ENCODE measurements at places on chromosomes 5 and 9. TPM values are rescaled to one million over a fixed set of nuclear protein-coding genes. Genes with fewer than 3 reads are reported as not detected.

The VCAN gene
- 138 TPM for total RNA-seq

The MOB3B gene
- 19.3 TPM for total RNA-seq

The C1QTNF2 gene
- 0.44 TPM for total RNA-seq

The MACROH2A1 gene
- total RNA-seq = 272 TPM

The PRR16 gene
- 3.6 TPM for total RNA-seq

The TMEM215 gene
- not detected for total RNA-seq

The RGS7BP gene
- 0.29 TPM for total RNA-seq

The ANKRD18A gene
- 5.0 TPM for total RNA-seq

The SPINK7 gene
- total RNA-seq = not detected

The NOTCH1 gene
- total RNA-seq = 33.8 TPM

The SVEP1 gene
- total RNA-seq = 99.0 TPM

The PCYOX1L gene
- total RNA-seq = 3.2 TPM

The ARID3C gene
- total RNA-seq = not detected

The CDH18 gene
- total RNA-seq = not detected

The OTULIN gene
- total RNA-seq = 63.7 TPM

The TXNDC8 gene
- total RNA-seq = not detected

The PIP5K1B gene
- total RNA-seq = 11.1 TPM

The ZNF474 gene
- 0.44 TPM for total RNA-seq

The FBXW11 gene
- total RNA-seq = 64.0 TPM

The TBC1D13 gene
- 20.0 TPM for total RNA-seq

The CNTNAP3 gene
- total RNA-seq = 2.6 TPM

The FOXD1 gene
- total RNA-seq = not detected

The NSMF gene
- total RNA-seq = 37.4 TPM

The ARL10 gene
- 5.6 TPM for total RNA-seq

The FOXD4L6 gene
- 0.15 TPM for total RNA-seq

The DPM2 gene
- total RNA-seq = 10.6 TPM

The PTGER4 gene
- total RNA-seq = 31.5 TPM

The KIF4B gene
- total RNA-seq = not detected

The PSD2 gene
- total RNA-seq = 1.8 TPM

The CDC20B gene
- total RNA-seq = not detected

The PPP1R2B gene
- not detected for total RNA-seq

The CLINT1 gene
- total RNA-seq = 157 TPM

The RNF224 gene
- 0.29 TPM for total RNA-seq

The C8G gene
- not detected for total RNA-seq

The IL4 gene
- not detected for total RNA-seq

The ARSI gene
- 1.3 TPM for total RNA-seq

The BARX1 gene
- 2.9 TPM for total RNA-seq

The C1QTNF3 gene
- total RNA-seq = 4.0 TPM

The FAM221B gene
- not detected for total RNA-seq

The NOXA1 gene
- 2.9 TPM for total RNA-seq

The EIF4E1B gene
- not detected for total RNA-seq

The TRIM36 gene
- 6.9 TPM for total RNA-seq

The OR1J2 gene
- not detected for total RNA-seq

The BTNL8 gene
- 0.16 TPM for total RNA-seq

The TUSC1 gene
- total RNA-seq = 30.0 TPM

The ACER2 gene
- total RNA-seq = 17.6 TPM

The ARHGEF37 gene
- total RNA-seq = 5.3 TPM

The PAEP gene
- not detected for total RNA-seq

The SNCB gene
- total RNA-seq = not detected

The PROB1 gene
- total RNA-seq = 0.32 TPM

Data from breast epithelium (tissue), 4 donors.